ENCODE measurements at places on chromosomes 1 and 21.

DNA sequence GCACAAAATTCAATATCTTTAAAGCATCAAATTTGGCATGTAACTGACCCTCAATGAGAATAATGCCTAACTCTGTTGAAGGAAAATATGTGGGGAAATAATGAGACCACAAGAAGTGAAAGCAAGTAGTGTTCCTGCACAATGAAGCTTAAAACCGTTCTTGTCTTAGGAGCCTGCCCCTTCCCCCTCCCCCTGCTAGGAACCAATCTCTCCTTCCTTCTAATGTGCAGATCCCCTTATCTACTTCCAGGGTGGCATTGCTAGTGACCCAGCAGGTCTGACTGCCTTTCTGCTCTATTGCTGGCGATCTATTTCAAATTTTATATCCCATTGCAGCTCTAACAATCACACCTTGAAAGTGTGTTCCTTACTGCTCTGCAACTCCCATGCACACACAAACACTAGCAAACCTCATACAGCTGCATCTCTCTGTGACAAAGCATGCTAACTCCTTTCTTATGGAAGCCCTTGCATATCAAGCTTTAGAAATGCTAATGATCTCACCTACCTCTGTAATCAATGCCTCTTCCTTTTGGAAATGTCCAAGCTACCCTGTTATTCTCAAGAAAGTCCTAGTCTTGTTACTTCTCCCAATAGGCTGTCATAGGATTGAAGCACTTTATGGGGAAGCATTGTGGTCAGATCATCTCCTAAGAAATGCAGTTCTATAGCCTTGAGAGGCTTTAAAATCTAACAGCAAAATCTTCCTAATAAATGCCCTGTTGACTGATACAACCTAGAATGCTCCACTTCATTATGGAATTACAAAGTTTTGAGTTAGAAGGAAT, 26.5 kb downstream of the BCL9 start:
- DNase-seq, result no peak

GRCh38 chr1:21383785-21384401, 56.0 kb upstream of the NBPF3 start:
- DNase-seq, result no peak

DNA sequence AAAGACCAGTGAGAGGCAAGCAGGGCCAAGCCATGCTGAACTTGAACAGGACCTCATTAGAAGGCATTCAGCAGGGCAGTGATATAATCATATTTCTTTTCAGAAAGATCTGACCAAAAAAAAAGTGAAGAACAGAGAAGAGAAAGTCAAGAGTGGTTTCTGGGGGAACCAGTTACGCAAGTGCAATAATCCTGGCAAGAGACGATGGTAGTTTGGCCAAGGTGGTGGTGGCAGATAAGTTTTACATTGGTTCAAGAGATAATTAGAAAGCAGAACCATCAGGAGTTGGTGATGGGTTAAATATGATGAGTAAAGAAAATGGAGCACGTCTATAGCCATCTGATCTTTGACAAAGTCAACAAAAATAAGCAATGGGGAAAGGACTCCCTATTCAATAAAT, 54.3 kb downstream of the ZSWIM5 start:
- DNase-seq, result no peak

- DNase-seq, result no peak
These were observed 63.2 kb downstream of the NENF start for GRCh38 chr1:212495766-212496494.

- DNase-seq, result no peak
These were observed 74.6 kb downstream of the RBM11 start for GRCh38 chr21:14290576-14290975.

Data from T-cell (primary cell).